ENCODE measurements at places on chromosomes 6 and 20.

GRCh38 chr20:36830791-36831691 lies 44.9 kb upstream of the TLDC2 start:
- no peak for DNase-seq

- DNase-seq = no peak
Measured at GRCh38 chr6:132019586-132019985, 68.4 kb upstream of the CCN2 start.

GRCh38 chr6:77228279-77228678 lies 235.0 kb downstream of the HTR1B start:
- DNase-seq = no peak

DNA sequence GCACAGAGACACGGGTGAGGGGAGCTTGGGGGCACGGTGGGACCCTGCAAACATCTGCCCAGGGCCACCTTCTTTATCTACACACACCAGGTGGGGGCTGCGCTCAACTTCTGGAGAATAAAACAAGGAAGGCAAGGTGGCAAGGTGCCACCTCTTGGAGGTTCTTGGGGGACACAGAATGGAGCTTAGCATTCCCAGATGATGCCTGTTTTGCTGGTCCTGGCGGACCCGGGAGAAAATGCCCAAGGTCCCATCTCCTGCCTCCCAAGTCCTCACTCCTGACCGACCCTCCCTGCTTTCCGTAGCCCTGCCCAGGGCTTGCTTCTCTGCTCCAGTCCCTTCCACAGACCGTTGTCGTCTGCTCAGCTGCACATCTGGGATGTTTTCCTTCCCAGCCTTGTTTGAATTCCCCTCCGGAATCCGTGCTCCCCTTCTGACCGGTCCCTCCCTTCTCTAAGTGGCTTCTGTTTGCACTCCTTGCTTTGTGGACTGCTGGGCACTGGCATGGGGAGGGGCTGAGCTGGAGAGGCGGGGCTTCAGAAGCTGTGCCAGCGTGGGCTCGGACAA lies 13.1 kb downstream of the ITPR3 start:
- DNase-seq = no peak

DNA sequence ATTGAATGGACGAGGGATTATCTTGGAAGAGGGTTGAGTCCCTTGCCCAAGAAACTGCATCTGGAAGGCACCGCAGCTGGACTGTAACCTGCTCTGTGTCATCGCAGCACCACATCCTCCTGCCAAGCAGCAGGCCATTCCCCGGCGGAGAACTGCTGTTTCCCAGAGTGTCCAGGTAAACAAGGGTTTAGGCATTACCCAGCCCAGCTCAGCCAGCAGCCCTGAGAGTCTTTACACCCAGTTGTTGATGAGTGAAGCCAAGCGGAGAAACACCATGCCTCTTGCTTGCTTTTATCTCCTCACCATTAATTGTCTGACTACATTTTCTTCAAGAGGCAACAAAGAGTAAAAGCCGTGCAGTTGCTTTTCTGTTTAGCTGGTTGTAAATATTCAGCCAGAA lies 104.1 kb downstream of the CDH4 start:
- DNase-seq = no peak

DNA sequence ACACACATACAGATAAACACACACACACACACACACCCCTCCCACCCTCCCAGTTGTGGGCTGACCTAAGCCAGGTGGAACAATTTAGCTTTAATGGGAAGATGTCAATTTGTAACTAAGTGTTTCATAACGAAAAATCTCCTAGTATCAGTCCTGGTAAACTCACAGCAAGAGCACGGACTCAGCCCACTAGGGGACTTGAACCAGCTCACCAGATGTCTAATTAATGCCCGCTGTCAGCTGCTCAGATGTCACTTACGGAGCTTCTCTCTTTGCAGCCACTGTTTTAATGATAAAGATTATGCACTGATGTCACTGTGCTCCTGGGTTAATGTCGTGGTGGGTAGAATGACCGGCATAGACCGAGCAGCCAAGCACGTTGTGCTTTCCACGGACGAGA lies 116.6 kb upstream of the INSM1 start:
- DNase-seq = no peak

DNA sequence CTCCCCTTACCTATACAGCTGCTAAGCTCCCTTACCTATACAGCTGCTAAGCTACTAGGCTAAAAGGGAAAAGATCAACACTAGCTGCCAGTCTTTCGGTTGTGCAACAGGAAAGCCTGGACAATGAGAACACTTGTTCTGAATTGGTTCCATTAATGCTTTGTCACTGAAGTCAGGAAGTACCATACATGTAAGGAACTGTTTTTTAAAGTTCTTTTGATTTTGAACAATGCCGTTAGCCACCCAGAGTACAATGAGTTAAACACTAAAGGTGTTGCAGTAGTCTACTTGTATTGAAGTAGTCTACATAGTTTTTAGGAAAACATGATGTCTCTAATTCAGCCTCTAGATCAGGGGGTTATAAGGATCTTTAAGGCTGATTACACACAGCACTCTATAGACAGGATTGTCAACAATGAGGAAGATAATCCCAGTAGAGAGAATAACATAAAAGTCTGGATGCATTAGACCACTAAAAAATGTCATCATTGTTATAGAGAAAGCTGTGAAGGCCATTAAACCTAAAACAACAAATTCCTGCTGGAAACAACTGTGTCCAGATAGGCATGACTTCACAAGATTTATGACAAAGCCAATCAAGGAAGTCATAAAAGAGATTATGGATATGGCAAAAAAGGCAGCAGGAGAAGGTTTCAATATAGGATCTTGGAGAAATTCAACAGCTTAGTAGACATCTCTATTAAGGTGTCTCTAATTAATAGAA lies 306.3 kb downstream of the PHF3 start:
- no peak for DNase-seq

- no peak for DNase-seq
Measured at GRCh38 chr6:16006681-16007080, 122.2 kb upstream of the MYLIP start.

DNA sequence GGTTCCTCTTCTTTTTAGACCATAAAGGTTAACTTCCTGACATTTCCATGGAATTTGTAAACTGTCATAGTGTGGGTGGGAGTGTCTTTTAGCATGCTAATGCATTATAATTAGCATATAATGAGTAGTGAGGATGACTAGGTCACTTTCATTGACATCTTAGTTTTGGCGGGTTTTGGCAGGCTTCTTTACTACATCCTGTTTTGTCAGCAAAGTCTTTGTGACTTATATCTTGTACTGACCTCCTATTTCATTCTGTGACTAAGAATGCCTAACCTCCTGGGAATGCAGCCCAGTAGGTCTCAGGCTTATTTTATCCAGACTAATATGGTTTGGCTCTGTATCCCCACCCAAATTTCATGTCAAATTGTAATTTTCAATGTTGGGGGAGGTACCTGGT lies 149.6 kb upstream of the SYNCRIP start:
- DNase-seq = no peak

DNA sequence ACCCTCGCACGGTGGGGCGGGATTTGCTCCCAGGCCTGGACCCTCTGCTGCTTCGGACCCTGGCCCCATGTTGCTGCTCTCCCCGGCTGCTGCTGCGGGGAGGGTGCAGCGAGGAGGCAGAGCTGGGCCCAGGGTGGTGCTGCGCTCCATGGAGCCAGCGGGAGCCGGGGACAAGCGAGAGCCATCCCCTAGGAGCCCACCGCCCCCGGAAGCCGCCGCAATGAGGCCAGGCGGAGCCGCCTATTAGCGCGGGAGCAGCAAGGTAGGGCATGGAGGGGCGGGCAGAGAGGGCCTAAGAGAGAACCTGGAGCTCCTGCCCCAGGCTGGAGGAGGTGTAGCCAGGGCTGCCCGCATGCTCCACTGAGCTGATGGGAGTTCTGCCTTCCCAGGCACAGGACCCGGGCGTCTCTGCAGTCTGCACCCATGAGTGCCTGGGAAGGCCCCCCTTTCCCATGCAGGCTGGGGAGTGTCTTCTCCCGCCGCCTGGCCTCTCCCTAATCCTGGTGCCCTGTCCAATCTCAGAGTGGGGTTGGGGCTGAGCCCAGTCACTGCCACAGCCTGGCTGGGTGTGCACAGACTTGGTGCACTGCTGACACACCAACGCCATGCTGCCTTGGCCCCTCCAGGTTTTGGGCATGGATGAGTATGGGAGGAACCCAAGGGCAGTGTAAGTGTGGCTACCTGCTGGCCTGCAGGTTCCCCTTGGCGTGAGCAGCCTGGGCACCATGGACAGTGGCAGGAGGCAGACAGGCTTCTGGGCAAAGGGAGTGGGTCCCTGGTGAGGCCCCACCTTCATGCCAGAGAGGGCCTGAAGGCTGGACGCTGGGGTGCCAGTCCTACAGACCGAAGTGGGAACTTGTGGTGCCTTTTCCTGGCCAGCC lies 360.6 kb upstream of the MAP3K7 start:
- DNase-seq = no peak

- no peak for DNase-seq
Measured at GRCh38 chr6:73340048-73340447, 14.0 kb downstream of the DPPA5 start.

DNA sequence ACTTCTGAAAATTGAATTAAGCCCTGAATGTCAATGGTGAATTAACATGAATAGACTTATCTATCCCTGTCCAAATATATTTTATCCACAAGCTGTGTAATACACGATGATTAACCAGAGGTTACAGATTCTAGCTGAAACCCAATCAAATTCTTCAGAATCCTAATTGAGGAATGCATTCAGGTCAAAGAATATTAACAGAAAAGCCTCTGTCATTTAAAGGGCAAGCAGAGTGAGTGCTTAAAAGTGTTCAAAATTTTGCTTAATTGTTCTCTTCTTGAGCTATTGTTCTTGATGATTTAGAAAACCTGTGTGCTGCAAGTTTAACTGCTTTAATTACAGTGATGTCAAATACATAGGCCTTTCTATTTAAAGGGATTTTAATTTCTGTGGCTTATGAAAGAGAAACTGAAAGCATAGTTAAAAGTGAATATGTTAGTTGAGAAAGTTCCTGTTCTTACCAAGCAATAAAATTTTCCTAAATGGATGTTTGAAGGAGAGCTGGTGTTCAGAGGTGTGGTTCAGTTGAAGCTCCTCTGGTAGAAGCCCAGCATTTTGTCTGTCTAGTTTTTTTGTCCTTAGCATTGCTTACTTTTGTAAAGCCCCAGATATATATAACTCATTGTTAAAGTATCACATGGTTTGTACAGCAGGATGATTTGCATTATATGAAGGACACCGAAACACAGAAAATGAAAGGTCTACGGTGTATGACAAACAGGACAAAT lies 466.3 kb upstream of the PLCB4 start:
- no peak for DNase-seq

GRCh38 chr6:89977808-89978748 lies 83.8 kb downstream of the GJA10 start:
- DNase-seq = no peak

DNA sequence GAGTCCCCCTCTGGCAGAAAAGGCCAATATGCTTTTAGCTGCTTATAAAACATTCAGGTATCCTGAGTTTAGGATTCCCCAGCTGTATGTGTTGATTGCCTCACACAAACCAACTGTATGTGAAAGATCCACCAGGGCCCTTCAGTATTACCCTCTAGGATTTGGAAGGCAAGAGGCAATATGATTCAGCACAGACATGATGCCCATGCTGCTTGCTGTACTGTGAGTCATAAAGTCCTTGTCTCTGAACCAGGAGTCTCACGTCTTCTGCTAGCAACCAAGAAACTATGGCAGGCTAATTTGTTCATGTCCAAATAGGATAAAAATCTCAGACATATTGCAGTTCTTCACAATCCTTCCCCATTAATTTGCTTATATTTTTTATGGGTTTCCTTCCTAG lies 789.2 kb upstream of the SLC35B3 start:
- no peak for DNase-seq

- DNase-seq = no peak
Measured at GRCh38 chr20:41006936-41007474, 21.6 kb upstream of the TOP1 start.

- DNase-seq = no peak
Measured at GRCh38 chr6:5501837-5502236, 240.5 kb downstream of the FARS2 start.

GRCh38 chr6:143112837-143113236 lies 52.1 kb downstream of the AIG1 start:
- DNase-seq = no peak

DNA sequence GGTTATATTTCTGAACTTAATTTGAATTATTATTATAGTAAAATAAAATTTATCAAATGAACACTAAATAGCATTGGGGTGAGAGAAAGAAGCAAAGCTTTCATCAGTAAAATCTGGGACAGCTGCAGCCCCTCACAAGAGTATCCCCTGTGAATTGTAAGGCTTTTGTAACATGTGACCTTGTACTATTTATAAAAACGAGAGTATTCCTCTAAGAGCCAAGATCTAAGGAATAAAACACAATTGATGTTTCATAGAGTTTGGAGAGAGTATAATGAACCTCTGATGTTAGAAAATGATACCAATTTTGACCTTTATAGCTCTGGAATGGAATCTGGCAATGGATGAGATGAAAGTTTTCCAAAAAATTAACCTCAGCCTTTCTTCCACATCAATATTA lies 617.2 kb upstream of the ID4 start:
- DNase-seq = no peak

- no peak for DNase-seq
Measured at GRCh38 chr6:44169886-44170570, 11.4 kb downstream of the CAPN11 start.

DNA sequence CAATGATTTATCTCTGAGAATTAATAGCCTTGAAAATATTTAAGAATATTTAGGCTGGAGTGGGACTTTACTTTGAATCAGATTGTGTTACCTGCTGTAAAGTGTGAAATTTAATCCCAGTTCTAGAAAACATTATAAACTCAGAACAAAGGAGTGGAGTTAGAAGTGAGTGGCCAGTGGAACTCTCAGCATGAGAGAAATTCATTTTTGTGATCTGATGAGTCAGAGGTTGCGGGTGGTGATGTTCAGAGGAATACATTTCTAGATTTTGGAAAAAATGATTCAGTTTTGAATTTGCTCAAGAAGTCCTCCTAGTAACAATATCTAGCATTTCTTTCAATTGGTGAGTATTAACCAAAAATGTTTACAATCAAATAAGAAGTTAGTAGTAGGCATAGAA lies 167.5 kb downstream of the ZFAND3 start:
- DNase-seq = no peak

- DNase-seq = no peak
Measured at GRCh38 chr6:57006101-57006500, 40.4 kb upstream of the KIAA1586 start.

DNA sequence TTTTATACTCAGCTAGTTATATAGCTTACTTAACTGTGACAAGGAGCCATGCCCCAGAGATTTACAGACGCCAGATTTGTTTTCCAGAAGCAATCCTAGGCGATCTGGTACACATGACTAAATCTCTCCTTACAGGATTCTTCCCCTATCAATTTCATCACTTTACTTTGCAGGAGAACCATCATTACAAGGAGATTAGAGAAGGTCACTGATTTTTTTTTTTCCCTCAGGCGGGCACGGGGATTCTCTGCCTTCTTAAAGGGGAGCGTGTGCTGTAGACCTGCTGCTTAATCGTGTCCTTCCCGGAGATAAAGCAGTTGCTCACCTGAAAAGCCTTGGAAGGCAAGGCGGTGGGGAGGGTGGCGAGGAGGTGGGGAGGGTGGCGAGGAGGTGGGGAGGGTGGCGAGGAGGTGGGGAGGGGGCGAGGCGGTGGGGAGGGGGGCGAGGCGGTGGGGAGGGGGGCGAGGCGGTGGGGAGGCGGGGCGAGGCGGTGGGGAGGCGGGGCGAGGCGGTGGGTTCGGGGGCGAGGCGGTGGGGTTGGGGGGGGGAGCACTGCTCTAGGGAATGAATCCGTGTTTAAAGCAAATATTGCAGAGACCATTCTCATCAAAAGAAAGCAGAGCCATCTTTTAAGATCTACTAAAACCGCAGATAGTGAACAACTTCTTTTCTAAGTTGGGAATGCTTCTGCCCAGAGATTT lies 14.3 kb upstream of the MRAP2 start:
- no peak for DNase-seq

GRCh38 chr20:63877755-63878470 lies 12.8 kb downstream of the TPD52L2 start:
- no peak for DNase-seq

Data from stimulated activated CD8-positive, alpha-beta memory T cell treated with anti-CD3 and anti-CD28 coated beads, Interleukin-2, amount 100 ng/mL, for 48 hours (primary cell).